ENCODE measurements at places on chromosomes 5 and 9. TPM values are rescaled to one million over a fixed set of nuclear protein-coding genes. Genes with fewer than 3 reads are reported as not detected.

The SLC6A7 gene
- not detected for polyA plus RNA-seq

The CNTNAP3B gene
- not detected for polyA plus RNA-seq

The RHOBTB3 gene
- 2.9 TPM for polyA plus RNA-seq

The PCDHA5 gene
- not detected for polyA plus RNA-seq

The PALM2AKAP2 gene
- not detected for polyA plus RNA-seq

Data from naive thymus-derived CD8-positive, alpha-beta T cell (primary cell).